ENCODE measurements at places on chromosomes 3 and 15.

- no peak for DNase-seq
Observed at GRCh38 chr3:23113455-23114171, 89.5 kb upstream of the UBE2E2 start.

DNA sequence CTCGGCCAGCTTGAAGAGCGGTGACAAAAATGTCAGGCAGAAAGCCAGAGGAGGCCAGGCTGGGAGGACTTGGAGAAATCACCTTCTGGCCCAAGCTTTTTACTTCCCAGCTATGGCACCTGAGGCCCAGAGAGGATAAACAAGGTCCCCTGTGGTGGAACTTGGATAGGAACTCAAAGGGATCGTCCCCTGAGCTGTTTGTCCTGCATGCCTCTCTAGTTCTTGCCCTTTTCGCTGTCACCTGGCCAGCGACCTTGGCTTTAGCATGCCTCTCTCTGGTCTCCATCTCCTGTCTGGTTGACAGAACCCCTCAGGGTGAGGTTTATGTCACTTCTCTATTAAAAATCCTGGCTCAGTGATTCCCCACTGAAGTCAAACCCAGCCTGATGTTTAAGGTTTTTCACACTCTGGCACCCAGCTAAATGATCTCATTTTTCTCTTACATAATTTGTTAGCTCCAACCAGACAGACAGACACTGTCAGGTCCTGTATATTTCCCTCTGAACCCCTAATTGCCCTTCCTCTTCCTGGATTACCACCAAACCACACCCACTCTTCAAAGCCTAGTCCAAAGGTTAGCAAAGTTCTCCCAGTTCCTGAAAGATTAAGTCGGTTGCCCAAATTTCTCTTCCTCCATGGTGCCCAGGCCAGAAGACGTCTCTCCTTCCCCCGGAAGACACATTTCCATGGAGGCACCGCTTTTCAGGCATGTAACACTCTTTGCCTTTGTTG is 169.1 kb downstream of the FAM43A start:
- DNase-seq, result no peak

DNA sequence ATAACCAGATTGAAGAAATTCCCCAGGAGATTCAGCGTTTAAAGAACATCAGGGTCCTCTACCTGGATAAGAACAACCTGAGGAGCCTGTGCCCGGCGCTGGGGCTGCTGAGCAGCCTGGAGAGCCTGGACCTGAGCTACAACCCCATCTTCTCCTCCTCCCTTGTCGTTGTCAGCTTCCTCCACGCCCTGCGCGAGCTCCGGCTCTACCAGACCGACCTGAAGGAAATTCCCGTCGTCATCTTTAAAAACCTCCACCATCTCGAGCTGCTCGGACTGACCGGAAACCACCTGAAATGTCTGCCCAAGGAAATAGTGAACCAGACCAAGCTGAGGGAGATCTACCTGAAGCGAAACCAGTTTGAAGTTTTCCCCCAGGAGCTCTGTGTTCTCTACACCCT is 9.4 kb upstream of the LRRC34 start:
- DNase-seq, result no peak

DNA sequence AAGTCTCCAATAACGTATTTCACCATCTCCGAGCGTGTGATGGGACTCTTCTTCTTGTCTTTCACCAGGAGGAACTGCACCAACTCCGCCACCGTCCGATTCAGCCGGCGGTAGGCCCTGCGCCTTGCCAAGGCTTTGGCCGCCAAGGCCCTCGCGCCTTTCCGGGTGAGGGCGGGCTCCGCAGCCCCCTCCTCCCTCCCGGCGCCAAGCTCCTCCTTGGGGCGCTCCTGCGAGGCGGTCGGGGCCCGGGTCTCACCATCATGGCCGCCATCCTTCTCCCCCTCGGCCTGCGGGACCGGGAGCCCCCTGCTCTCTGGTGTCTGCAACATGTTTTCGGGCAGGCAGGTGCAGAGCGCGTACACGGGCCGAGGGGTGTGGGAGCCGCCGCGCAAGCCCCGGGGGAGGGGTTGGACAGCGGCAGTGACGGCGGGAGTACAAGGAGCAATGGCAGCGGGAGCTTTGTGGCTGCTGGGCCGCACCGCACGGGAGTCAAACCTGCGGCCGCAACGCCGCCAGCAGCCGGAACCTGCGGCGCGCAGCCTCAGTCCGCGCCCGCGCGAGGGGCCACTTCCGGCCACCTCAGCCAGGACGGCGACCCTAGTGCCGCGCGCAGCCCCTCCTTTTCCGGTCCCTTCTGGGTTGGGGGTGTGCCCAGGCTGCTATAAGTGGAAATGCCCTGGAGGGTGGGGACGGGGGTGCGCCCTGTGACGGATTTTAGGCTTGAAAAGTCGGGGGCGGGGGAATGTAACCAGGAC is at the start of gene MAGEF1:
Gene MAGEF1 (minus strand): TSS at position 572 of the 755 bp plus-strand sequence. CDS start 243 bp downstream, at position 329.
- peak; percentile 26 for DNase-seq

GRCh38 chr15:51828621-51829375 is 655 bp upstream of the TMOD3 start:
- no peak for DNase-seq

GRCh38 chr3:94162700-94163099 is 99.8 kb downstream of the NSUN3 start:
- DNase-seq, result no peak

DNA sequence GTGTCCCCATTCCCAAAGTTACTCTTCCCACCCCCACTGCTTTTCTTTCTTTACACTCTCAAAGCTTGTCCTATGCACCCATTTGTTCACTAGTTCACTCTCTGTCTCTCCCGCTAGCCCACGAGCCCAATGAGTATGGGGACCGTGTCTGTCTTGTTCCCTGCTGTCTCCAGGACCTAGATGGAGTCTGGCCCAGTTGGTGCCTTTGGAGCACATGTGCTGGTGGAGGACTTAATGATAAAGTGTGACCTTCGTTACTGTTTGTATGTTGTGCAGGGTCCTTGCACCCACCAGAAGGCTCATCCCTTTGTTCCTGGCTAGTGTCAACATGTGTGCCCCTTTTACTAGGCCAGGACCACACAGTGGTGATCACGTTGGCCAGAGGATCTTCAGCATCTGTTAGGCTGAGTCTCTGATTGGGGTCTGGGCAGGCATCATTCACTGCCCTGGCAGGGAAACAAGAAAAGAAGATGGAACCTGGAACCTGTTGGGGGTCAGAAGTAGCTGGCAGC is 7.4 kb downstream of the CISH start:
- DNase-seq, result no peak

DNA sequence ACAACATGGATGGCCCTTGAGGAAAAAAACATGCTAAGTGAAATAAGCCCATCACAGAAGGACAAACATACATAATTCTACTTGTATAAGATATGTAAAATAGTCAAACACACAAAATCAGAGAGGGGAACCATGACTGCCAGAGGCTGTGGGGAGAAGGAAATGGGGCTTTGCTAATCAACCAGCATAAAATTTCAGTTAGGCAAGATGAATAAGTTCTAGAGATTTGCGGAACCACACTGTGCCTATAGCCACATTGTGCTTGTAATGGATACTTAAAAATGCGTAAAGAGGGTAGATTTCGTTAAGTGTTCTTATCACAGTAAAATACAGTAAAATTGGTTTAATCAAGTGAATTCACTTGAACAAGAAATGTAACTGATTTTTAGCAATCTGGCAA is 33.7 kb upstream of the SPTBN5 start:
- DNase-seq, result no peak

- DNase-seq, result no peak
Observed at GRCh38 chr3:148884261-148884660, 19.2 kb downstream of the CPA3 start.

DNA sequence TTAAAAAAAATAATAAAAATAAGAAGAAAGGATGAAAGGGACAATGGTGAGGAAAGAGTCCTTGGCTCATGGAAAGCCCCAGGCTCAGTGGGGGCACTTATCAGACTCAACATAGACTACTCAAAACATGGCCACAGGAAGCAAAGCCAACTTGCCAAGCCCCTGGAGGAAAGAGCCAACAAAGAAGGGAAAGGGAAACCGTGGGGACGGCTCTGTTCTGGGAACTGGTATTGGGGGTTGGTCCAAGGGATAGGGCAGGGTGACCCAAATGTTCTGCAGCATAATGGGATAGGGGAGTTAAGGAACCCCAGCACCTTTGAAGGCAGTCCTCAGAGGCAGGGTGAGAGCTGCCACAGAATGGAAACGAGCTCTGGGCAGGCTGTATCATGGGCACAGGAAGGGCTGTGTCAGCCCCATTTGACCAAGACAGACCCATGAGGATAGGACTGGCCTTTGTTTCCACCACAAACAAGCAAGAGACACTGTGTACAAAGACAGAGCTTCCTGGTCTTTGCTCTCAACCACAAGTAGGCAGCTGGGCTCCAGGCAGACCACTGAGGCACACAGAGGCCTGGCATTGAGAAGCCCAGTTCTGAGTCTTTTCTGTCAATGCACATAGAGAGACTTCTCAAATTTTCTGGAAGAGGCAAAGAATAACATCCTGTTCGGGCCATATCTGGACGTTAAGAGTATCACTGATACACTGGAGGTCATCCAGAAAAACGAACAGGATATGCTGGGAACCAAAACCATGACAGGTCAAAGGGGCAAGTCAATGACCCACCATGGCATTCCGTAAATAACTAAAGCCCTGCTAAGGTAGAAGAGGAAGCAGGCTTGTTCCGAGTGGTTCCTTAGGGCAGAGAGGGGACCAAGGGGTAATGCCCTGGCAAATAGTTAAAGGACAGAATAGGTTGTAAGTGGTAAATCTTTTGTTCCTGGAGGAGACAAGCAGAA is 10.6 kb upstream of the SEMA7A start:
- no peak for DNase-seq

- DNase-seq, result no peak
Observed at GRCh38 chr3:1469687-1470086, 376.9 kb downstream of the CNTN6 start.

Measured in esophagus squamous epithelium (tissue), 5 donors.